ENCODE measurements at places on chromosomes 3 and 15.

- H3K27ac ChIP-seq: no peak overlapping the region
- no peak overlapping the region for H3K4me3 ChIP-seq
- DNase-seq: peak; percentile 44
Measured at GRCh38 chr3:99562138-99562537, 76.3 kb upstream of the COL8A1 start.

DNA sequence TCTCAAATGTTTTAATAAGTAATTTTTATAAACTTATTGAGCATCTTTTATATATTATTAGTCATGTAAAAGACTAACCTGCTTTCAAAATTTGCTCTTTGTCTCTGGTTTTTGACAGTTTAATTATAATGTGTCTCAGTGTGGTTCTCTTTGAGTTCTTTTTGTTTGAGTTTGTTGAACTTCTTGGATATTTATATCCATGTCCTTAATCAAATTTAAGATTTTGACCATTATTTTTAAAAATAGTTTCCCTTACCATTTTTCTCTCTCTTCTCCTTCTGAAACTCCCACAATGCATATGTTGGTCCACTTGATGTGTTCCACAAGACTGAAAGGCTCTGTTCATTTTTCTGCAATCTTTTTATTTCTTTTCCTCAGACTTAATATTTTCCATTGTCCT, 366.1 kb upstream of the GOLIM4 start:
- H3K27me3 ChIP-seq: 0 out of 2 replicates have a peak, but pooled peaks cover 4% of the 10 kb centered on the region
- H3K36me3 ChIP-seq: no peaks in the 10 kb centered on the region
- no peak for DNase-seq

DNA sequence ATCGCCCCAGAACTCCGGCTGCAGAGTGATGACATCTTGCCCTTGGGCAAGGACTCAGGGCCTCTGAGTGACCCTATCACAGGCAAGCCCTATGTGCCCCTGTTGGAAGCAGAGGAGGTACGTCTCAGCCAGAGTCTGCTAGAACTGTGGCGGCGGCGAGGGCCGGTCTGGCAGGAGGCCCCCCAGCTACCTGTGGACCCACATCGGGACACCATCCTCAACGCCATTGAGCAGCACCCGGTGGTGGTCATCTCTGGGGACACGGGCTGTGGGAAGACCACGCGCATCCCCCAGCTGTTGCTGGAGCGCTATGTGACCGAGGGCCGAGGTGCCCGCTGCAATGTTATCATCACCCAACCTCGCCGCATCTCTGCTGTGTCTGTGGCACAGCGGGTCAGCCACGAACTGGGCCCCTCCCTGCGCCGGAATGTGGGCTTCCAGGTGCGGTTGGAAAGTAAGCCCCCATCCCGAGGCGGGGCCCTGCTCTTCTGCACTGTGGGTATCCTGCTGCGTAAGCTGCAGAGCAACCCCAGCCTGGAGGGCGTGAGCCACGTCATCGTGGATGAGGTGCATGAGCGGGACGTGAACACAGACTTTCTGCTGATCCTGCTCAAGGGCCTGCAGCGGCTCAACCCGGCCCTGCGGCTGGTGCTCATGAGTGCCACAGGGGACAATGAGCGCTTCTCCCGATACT, 43.4 kb downstream of the DHX30 start:
- no peak for DNase-seq
- H3K4me1 ChIP-seq: no peaks in the 10 kb centered on the region
- peaks cover 26% of the 10 kb centered on the region for H3K36me3 ChIP-seq
- H3K27me3 ChIP-seq: no peaks in the 10 kb centered on the region
- no peak overlapping the region for H3K27ac ChIP-seq

GRCh38 chr3:138642226-138642926, 33.8 kb downstream of the FAIM start:
- H3K27me3 ChIP-seq: no peaks in the 10 kb centered on the region
- no peak overlapping the region for H3K4me3 ChIP-seq
- H3K4me1 ChIP-seq: no peaks in the 10 kb centered on the region
- DNase-seq: no peak
- H3K27ac ChIP-seq: no peak overlapping the region
- no peaks in the 10 kb centered on the region for H3K36me3 ChIP-seq

DNA sequence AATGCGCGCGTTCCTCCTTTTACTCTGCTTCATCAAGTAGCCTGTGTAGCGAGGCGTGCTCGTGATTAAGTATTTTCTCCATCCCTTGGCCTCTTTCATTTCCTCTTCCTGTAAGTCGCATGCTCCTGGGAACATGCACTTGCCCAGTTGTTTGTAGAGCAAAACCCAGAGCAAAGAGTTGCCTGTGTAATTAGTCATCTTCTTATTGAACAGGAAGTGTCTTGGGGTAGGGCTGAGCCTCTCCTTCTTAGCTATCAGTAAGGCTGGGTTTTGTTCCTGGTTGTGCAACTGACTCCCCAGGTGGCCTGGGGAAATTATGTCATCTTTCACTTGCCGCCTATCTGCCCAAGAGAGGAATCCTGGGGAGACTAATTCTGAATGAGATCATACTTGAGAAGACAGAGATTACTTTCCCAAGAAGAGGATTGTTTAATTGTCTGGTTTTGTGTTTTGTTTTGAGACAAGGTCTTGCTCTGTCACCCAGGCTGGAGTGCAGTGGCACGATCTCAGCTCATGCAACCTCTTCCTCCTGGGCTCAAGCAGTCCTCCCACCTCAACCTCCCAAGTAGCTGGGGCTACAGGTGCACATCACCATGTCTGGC, 14.9 kb downstream of the LIPH start:
- no peak overlapping the region for H3K4me3 ChIP-seq
- H3K4me1 ChIP-seq: peaks cover 10% of the 10 kb centered on the region
- H3K27me3 ChIP-seq: no peaks in the 10 kb centered on the region
- DNase-seq: peak; percentile 80
- peak overlapping the region; percentile 36 for H3K27ac ChIP-seq

GRCh38 chr15:100043068-100043641, 298.6 kb downstream of the ADAMTS17 start:
- no peak overlapping the region for H3K4me3 ChIP-seq
- H3K36me3 ChIP-seq: no peaks in the 10 kb centered on the region
- peak; percentile 1 for DNase-seq
- H3K27ac ChIP-seq: no peak overlapping the region
- no peaks in the 10 kb centered on the region for H3K27me3 ChIP-seq

- peaks cover 10% of the 10 kb centered on the region for H3K4me1 ChIP-seq
- H3K4me3 ChIP-seq: no peak overlapping the region
- no peak for DNase-seq
- H3K27ac ChIP-seq: no peak overlapping the region
- no peaks in the 10 kb centered on the region for H3K27me3 ChIP-seq
- no peaks in the 10 kb centered on the region for H3K36me3 ChIP-seq
Measured at GRCh38 chr3:30040126-30040525, 566.3 kb upstream of the TGFBR2 start.

- no peaks in the 10 kb centered on the region for H3K27me3 ChIP-seq
- no peaks in the 10 kb centered on the region for H3K4me1 ChIP-seq
- no peak overlapping the region for H3K4me3 ChIP-seq
- H3K36me3 ChIP-seq: no peaks in the 10 kb centered on the region
- no peak for DNase-seq
- H3K27ac ChIP-seq: no peak overlapping the region
Measured at GRCh38 chr15:47814620-47815019, 97.3 kb downstream of the SEMA6D start.

GRCh38 chr3:50124800-50125178, 30.3 kb upstream of the SEMA3F start:
- H3K4me3 ChIP-seq: no peak overlapping the region
- no peaks in the 10 kb centered on the region for H3K27me3 ChIP-seq
- 0 out of 2 replicates have a peak, but pooled peaks cover 4% of the 10 kb centered on the region for H3K4me1 ChIP-seq
- peak; percentile 41 for DNase-seq
- peaks cover 2% of the 10 kb centered on the region for H3K36me3 ChIP-seq

DNA sequence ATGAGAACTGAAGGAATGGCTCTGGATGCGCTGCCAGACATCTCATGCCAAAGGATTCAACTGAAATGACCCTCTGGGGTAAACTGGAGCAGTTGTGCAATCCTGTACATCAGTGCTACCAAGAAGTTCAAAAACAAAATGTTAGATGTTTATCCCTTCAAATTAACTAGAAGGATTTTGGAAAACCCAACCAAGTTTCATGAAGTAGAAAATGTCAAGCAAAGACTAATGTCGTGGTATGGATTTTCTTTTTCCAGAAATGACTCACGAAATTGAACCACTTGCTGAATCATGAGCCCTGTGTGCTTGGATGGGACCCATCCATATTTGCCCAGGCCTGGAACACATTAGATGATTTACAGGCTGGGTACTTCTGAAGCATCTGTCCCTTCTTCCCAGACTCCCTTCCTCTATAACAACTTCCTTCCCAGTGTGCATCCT, 101.6 kb downstream of the LRTM1 start:
- no peak overlapping the region for H3K4me3 ChIP-seq
- peak; percentile 50 for DNase-seq
- H3K27me3 ChIP-seq: no peaks in the 10 kb centered on the region
- peaks cover 12% of the 10 kb centered on the region for H3K4me1 ChIP-seq
- H3K27ac ChIP-seq: no peak overlapping the region

DNA sequence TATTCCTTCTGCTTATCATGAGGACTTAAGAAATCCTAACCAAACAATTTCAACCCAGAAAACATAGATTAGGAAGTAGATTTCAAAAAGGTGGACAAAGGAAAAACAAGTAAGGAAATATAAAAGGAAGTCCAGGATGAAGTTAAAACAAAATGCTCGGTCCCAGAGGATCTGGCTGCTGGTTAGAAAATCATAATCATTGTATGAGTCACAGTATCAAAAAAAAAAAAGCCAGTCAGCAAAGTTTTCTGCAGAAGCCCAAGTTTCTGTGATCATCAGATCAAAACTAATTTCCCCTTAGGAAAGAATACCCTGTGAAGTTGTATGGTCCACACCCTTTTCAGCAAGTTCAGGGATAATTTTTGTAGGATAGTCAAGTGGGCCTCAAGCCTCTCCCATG, 43.0 kb upstream of the LRTM1 start:
- H3K4me3 ChIP-seq: no peak overlapping the region
- no peak overlapping the region for H3K27ac ChIP-seq
- DNase-seq: peak; percentile 63
- H3K36me3 ChIP-seq: no peaks in the 10 kb centered on the region

- H3K27me3 ChIP-seq: no peaks in the 10 kb centered on the region
- H3K4me1 ChIP-seq: 0 out of 2 replicates have a peak, but pooled peaks cover 5% of the 10 kb centered on the region
- peak; percentile 10 for DNase-seq
- H3K27ac ChIP-seq: no peak overlapping the region
- H3K36me3 ChIP-seq: no peaks in the 10 kb centered on the region
Measured at GRCh38 chr3:114902691-114903101, 244.4 kb downstream of the ZBTB20 start.
